ENCODE measurements at places on chromosomes 5 and 9.
A peak's percentile ranks its signal among the peaks of the same experiment; 100 is the strongest.

DNA sequence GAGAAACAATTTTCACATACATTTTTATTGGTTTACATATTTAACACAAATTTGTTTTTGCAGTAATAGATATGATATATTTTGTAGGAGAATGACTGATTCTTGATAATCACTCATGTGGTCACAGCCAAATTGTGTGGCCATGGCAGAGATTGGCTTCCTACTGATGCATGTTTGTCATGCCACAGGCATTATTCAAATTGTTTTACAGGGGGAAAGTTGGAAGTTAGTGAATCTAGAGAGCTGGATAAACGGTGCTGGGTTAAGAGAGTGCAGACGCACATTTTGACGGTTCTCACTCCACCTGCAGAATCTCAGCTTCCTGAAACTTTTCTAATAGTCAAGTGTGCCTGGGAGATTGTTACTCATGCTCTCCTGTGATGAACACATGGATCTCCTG lies 91.1 kb upstream of the FBN2 start:
- no peak for DNase-seq

- no peak for DNase-seq
These were observed 9.4 kb upstream of the FRMPD1 start for GRCh38 chr9:37641331-37641730.

DNA sequence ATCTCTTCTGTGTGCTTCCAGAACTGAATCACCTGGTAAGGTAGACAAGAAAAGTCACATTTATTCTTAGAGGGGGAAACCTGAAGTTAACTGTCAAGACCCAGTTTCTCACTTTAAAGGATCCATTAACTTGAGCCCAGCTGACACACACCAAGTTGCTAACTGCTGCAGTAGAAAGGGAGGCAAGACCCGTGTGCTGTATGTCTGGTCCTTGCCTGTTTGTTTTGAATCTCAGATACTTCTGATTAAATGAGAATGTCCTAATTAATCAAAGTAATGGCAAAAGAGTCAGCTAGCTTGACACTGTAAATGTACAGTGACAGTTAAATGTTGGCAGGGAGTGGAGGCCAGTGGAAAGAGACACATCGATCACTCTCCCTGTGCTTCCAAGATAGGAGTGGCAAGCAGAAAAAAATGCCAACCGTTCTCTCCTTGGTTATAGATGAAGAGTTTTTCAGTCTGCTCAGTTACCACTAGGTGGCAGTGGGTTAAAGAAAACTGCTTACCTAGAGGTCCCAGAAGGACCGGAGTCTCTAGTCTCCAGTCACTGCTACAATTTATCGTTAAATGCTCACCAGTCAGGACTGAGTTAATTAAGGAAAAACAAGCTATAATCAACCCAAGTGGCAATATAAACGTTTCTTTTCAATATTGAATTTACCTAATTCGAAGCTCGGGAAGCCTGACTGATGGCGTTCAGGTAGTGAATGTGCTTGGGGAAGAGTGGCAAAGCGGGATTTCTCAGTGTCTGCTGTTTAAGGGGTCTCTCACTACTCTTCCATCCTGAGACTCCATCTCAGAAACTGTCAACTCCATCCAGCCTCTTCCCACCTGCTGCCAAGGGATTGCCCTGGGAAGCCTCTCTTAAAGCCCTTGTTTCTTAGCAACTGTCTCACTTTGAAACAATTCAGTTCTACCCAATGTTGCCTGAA lies 18.4 kb downstream of the LSM11 start:
- peak; percentile 41 for DNase-seq

GRCh38 chr5:85205430-85205829 lies 820.8 kb upstream of the EDIL3 start:
- no peak for DNase-seq

DNA sequence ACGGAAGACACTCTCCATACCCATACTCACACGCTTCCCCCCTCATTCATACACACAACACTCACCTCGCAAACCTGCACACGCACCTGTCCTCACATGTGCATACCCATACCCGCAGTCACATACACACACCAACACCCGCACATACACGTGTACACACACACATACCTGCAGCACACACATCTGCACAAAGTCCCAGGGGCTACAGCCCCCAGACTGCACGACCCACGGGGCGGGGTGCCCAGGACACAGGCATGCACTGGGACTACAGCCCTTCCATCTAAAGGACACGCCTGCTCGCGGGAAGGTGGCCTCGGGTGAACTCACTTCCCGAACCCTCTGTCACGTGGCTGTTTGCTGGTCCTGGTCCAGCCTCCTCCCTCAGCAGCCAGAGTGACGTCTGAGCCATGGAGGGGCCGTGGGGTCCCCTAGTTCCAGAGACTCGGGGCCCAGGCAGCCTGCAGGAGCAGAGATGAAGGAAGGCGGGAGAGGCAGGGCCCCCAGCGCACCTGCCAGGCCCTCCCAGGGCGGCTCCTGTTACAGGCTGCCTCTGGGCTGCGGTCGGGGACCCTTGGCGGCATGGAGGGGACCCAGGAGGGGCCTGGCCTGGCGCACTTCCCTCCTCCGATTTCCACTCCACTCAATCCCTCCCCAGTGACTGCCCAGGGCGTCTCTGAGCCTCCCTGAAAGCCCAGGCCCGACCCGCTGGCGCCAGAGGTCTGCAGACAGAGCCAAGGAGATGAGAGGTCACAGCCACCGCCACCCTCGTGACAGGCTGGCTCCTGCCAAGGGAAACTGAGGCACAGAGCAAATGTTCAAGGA lies 8.1 kb downstream of the SLC12A7 start:
- DNase-seq: no peak

GRCh38 chr9:126226991-126227936 lies 99.4 kb upstream of the MVB12B start:
- no peak for DNase-seq

All from naive B cell (primary cell).